ENCODE measurements at places on chromosomes 4 and X. TPM values are rescaled to one million over a fixed set of nuclear protein-coding genes. Genes with fewer than 3 reads are reported as not detected.

DNA sequence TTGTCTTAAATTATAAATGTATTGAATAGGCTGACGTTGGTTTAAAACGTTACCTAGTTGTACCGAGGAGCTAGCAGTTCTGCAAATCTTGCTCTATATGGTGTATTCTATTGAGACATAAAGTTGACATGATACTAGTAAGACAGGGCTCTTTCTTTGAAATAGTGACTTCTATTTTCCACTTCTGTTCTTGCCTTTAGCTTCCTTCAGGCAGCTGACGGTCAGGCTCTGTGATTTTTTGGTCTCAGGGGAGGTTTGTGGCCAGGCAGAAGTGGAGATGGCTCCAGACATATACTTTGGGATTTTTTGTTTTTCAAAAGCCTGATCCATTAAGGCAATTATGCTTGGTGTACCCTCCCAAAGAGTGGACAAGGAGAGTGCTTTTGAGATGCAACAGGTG lies 95.2 kb downstream of the SLC34A2 start:
- no peak for DNase-seq

- DNase-seq = no peak
Measured at GRCh38 chrX:134502686-134503085, 42.7 kb downstream of the HPRT1 start.

DNA sequence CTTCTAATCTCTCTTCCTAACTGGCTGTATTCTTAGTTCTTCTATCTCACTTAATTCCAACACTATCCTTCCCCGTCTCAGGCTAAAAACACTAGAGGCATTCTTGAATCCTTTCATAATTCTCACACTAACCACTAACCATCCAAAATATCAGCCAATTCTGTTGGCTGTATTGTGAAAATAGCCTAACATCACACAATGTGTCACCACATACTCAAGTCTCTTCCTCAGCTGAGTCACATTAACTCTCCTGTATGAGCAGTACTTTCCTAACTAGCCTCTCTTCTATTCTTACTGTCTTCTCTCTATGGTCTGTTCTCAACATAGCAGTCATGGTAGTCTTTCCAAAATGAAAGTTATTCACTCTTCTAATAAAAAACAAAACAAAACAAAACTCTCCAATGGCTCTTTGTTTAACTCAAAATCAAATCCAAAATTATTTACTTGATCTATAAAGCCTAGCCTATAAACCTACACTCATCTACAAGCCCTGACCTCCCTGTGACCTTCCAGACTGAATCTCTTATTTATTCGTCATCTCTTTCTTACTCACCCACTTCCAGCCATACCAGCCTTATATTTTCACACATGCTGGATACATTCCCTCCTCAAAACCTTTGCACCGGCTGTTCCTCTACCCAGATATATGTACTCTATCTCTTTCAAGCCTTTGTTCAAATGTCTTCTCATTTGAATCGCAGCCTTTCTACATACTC lies 445.9 kb downstream of the TLL1 start:
- DNase-seq = no peak

DNA sequence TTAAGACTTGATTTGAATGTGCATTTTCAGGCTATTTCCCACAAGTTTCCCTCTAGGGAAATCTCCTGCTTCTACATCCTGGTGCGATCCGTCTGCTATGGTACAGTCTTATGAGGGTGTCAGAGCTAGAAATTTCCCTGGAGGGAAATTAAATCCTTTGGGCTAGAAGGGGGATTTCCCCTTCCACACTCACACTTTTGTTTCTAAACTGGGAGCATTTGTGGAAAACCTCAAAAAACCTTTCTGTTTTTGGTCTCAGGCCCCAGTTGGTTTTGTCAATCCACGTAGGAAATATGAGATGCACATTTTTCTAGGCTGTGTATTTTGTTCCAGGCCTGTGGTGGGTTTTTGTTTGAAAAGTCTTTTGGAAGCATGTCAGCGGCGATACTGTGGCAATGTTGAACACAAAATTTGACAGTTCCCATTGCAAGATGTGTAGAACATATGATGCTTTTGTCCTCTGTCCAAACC lies 17.8 kb downstream of the HMGB3 start:
- DNase-seq = no peak

- no peak for DNase-seq
Measured at GRCh38 chrX:45274576-45274975, 73.9 kb upstream of the DIPK2B start.

DNA sequence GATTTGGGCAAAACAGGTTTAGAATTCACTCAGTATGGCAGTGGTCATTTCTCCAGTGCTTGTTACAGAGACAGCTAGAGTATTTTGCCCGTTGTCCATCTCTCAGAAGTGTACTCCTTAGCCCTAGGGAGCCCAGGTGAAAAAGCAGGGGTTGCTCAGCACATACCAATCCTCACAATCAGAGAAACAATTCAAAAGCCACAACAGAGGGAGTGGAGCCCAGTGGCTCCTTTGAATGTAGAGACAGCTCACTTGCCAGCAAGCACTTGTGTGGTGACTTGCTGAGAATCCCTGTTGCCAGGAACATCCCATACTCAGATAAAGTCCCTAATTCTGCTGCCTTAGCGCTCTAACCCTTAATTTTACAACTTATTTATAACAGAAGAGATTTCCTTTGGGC lies 1488.3 kb downstream of the RPA4 start:
- DNase-seq = no peak

PTCHD1 gene
- not detected for total RNA-seq

SOX3 gene
- total RNA-seq = not detected

C4orf36 gene
- total RNA-seq = not detected

L1CAM gene
- 1.1 TPM for total RNA-seq

MAGEB17 gene
- not detected for total RNA-seq

DNA sequence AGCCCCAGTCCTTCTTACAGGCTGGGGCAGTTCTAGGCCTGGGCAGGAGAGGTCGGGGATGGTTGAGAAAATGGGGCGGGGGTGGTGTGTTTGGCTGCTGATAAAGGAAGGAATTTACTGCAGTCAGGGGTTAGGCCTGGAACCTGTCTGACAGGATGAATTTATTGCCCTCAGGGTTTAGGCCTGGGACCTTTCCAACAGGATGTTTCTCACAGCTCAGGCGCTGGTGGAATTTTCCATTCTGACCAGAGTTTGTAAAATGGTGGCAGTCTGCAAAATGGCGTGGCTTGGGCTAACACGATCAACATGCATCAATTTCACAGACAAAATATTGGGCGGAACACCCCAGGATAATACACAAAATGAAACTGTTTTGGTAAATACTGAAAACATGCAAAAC lies 83.5 kb upstream of the SPIN4 start:
- DNase-seq = no peak

All from activated naive CD4-positive, alpha-beta T cell treated with anti-CD3 and anti-CD28 coated beads, Interleukin-2, amount 50 U/mL, for 72 hours (primary cell).